ENCODE measurements at places on chromosomes 12 and 14.
A peak's percentile ranks its signal among the peaks of the same experiment; 100 is the strongest.

DNA sequence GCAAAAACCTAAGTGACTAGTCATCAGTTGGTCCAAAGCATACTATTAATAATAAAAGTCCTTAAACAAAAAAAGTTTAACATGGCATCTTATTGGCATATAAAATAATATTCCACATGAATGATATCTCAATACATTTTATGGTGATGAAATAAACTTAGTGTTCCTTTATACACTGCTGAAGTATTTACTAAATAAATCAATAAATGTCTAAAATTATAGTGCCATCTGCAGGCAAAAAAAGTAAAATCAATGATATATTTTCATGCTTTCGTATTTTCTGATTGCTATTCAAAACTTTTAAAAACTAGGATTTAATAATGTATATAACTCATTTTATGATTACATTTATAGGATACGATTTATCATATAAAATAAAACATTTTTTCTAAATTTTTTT, 30.5 kb downstream of the PUS7L start:
- no peaks in the 10 kb centered on the region for H3K36me3 ChIP-seq
- no peak overlapping the region for H3K27ac ChIP-seq
- no peaks in the 10 kb centered on the region for H3K4me1 ChIP-seq
- H3K4me3 ChIP-seq = no peak overlapping the region

GRCh38 chr12:122895704-122896636, at the start of gene VPS37B:
Gene VPS37B (minus strand): TSS chr12:122896124. CDS start chr12:122896062, 62 bp downstream.
- peaks cover 76% of the 10 kb centered on the region for H3K4me1 ChIP-seq
- no peaks in the 10 kb centered on the region for H3K27me3 ChIP-seq
- peak; percentile 94 for DNase-seq
- H3K4me3 ChIP-seq = peak within 1 kb of the TSS; percentile 75

DNA sequence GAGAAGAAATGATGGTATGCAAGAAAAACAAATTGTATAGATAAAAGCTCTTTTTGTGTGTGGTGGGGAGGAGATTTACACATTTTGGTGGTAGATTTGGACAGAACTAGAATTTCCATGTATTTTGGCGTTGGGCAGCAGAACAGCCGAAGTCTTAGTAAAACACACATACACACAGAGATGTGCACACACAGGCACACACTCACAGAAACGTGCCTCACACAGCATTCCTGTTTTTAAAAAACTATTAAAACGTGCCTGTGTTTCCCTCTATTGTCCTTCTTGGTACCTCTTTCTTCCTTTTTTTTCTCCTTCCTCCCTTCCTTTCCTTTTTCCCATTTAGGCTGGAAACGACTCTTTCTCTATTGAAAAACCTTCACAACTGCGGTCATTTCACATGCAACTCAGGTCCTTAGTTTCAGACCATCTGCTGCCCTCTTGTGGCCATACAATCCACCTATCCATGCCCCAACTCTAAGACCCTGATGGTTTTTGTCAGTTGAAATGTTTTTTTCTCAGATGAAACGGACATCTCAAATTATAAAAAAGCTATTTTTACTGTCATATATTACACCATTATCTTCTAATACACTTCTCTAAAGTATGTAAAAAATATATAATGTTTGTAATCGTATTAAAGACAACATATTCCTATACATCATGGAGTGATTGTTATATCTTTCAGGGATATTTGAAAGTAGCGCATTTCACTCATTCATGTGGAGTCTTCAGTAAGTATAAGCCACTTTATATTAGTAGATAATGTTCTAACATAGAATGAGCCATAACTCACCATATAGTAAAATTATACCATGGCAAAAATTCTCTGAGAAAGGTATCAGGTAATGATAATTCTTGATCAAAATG, 386.7 kb upstream of the NOVA1 start:
- H3K36me3 ChIP-seq = no peaks in the 10 kb centered on the region
- no peak overlapping the region for H3K4me3 ChIP-seq
- H3K4me1 ChIP-seq = no peaks in the 10 kb centered on the region
- no peaks in the 10 kb centered on the region for H3K27me3 ChIP-seq
- no peak for DNase-seq

GRCh38 chr12:89571491-89572195, 45.8 kb upstream of the POC1B start:
- no peak overlapping the region for H3K27ac ChIP-seq
- H3K4me1 ChIP-seq = peaks cover 17% of the 10 kb centered on the region
- H3K27me3 ChIP-seq = no peaks in the 10 kb centered on the region
- no peak for DNase-seq

DNA sequence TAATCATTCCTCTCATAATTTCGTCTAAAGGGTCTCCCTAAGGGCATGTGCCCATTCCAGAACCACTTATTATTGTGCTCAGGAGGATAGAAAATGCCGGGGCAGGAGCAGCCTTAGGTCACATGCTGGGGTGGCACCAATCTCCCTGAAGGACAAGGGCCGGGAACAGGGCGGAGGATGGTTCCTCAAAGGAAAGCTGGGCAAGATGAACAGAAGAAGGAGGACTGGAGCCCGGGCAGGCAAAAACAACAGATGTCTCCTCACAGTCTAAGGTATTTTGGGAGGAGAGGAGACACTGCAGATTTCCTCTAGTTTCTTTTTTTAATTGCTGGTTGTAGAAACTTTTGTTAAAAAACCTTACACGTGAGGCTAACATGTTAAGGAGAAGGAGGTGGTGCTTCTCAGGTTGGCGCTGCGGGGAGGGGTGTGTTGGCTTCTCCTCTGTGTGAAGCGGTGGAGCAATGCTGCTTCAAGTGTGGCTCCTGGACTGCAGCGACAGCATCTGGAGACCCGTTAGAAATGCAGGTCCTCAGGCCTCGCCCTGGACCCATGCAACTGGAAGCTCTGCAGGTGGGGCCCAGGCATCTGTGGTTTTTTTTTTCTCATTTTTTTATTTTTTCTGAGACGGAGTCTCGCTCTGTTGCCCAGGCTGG, 164.8 kb downstream of the AACS start:
- no peak for DNase-seq
- H3K27me3 ChIP-seq = no peaks in the 10 kb centered on the region
- no peaks in the 10 kb centered on the region for H3K36me3 ChIP-seq
- no peak overlapping the region for H3K27ac ChIP-seq
- H3K4me1 ChIP-seq = no peaks in the 10 kb centered on the region
- H3K4me3 ChIP-seq = no peak overlapping the region

DNA sequence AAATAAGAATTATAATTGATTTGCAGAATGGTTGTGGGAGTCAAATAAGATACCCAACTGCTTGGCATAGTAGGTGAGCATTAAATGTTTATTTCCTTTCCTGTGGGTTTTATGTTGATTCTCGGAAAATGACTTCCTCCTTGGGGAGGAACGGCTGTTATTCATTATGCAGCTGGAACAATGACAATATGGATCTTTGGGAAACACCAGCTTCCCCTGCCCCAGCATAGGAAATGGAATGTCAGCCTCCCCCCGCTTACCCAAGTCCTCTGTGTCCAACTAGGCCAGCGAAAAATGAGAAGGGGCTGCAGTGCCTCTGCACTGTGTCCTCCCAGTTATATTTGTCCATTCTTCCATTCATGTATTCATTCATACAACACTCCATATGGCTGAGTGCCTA, 11.7 kb upstream of the CCDC177 start:
- H3K4me1 ChIP-seq = no peaks in the 10 kb centered on the region
- no peak for DNase-seq
- H3K36me3 ChIP-seq = no peaks in the 10 kb centered on the region
- no peaks in the 10 kb centered on the region for H3K27me3 ChIP-seq
- no peak overlapping the region for H3K4me3 ChIP-seq
- no peak overlapping the region for H3K27ac ChIP-seq

GRCh38 chr12:119446459-119446858, 111.9 kb downstream of the CCDC60 start:
- no peaks in the 10 kb centered on the region for H3K36me3 ChIP-seq
- H3K4me1 ChIP-seq = no peaks in the 10 kb centered on the region
- no peak overlapping the region for H3K4me3 ChIP-seq
- DNase-seq = no peak

DNA sequence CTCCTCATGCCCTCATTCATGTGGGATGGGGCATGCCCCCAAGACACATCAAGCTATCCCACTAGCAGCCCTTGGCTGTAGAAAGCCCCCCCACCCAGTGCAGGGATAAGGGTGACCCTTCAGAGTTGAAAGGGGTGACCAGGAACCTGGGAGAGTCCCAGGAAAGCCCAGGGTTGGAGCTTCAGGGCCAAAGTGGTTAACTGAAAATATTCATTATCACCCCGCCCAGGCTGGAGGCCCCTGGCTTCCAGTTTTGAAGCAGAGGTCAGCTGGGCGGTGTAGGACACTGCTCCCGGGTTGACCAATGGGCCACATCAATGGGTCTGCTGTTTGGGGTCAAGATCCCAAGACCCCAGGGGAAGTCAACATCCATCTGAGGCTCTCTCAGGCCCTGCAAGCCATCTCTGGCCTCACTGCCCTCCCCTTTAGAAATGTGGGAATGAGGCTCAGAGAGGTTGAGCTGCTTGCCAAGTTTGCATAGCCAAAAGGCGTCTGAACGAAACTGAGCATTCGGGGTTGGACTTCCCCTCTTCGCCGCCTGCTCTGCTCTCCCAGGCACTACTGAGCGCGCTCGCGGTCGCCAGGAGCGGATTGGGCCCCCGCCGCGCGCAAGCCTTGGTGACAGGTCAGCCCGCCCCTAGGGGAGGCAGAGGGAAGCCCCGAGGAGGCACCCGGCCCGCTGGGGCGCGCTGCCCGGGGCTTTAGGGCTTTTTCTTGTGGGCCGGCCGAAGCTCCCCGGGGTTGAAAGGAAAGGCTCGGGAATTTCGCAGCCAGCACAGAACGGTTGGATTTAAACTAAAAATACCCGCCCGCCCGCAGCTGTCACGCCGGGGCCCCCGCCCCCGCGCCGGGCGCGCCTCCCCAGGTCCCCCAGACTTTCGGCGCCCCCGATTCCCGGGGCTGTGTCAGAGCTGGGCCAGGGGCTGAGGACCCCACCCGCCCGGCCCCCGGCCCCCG, 576 bp downstream of the SYNE3 start:
- no peaks in the 10 kb centered on the region for H3K27me3 ChIP-seq
- peak; percentile 98 for DNase-seq
- H3K27ac ChIP-seq = peak overlapping the region; percentile 91

DNA sequence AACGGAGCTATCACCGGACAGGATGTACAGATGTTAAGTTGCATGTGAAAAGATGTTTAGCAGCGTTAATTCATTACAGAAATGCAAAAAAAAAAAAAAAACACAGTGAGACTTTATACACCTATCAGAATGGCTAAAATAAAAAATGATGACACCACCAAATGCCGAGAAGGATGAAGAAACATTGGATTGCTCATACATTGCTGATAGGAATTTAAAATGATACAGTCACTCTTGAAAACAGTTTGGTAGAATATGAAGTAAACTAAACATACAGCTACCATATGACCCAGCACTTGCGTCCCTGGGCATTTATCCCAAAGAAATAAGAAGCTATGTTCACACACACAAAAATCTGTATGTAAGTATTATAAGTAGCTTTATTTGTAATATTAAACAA, 574.1 kb downstream of the SLC16A7 start:
- no peak overlapping the region for H3K27ac ChIP-seq
- H3K36me3 ChIP-seq = no peaks in the 10 kb centered on the region
- no peaks in the 10 kb centered on the region for H3K27me3 ChIP-seq

- H3K27me3 ChIP-seq = peaks cover 40% of the 10 kb centered on the region
- DNase-seq = peak; percentile 86
These were observed at the start of gene B3GNT4 for GRCh38 chr12:122203301-122204166. Gene B3GNT4 (plus strand): TSS chr12:122203709. CDS start chr12:122204619, 910 bp downstream.

DNA sequence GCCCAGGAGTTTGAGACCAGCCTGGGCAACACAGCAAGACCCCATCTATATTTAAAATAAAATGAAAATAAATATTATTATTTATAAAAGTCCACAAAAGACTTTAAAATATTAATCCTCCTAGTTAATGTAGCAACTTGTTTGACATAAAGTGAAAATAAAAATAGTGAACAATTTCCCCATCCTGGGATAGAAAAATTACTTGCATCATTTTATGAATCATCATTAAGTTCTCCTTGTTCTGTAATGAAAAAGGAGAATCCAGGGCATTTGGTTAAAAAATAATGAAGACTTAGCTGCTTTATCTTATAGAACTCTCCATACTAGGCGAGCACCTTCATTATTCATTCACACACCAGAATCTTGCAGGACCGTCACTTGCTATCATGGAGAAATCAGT, 66.1 kb downstream of the ELK3 start:
- no peak overlapping the region for H3K27ac ChIP-seq
- no peak overlapping the region for H3K4me3 ChIP-seq
- peaks cover 47% of the 10 kb centered on the region for H3K4me1 ChIP-seq
- no peaks in the 10 kb centered on the region for H3K27me3 ChIP-seq

DNA sequence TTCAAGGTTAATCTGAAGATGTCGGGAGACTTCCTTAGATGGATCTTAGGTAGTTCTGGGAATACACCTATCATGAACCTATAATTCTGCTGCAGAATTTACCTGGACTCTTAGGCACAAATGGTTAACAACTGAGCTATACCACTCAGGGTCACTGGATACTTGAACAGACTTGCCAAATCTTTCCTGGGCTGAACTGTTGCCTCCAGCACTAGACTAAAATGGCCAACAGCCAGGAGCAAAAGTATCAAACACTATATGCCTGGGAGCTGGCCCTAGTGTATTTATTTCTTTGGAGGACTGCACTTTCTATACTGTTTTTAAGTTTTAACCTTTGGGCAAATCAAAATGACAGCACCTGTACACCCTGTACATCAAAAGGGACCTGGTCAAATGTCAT, 252.8 kb downstream of the TMEM117 start:
- H3K4me3 ChIP-seq = no peak overlapping the region
- DNase-seq = no peak
- no peaks in the 10 kb centered on the region for H3K27me3 ChIP-seq

DNA sequence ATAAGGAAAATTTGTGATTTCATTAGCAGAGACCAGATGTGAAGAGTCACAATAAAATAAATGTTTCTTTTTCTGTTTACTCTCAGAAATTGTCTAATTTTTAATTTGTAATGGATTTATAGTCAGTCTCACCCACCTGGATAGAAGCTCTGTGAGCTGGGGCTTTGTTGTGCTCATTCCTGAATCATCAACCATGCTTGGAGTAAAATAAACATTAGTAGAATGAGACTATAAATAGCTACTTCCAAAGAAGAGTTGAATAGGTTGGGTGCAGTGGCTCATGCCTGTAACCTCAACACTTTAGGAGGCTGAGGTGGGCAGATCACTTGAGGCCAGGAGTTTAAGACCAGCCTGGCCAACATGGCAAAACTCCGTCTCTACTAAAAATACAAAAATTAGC, 185.3 kb upstream of the FBXO33 start:
- no peaks in the 10 kb centered on the region for H3K4me1 ChIP-seq
- no peak overlapping the region for H3K27ac ChIP-seq
- H3K36me3 ChIP-seq = no peaks in the 10 kb centered on the region
- DNase-seq = no peak

- peaks cover 30% of the 10 kb centered on the region for H3K4me1 ChIP-seq
- H3K27me3 ChIP-seq = peaks cover 24% of the 10 kb centered on the region
- H3K36me3 ChIP-seq = no peaks in the 10 kb centered on the region
- DNase-seq = peak; percentile 79
- peak within 1 kb of the TSS; percentile 46 for H3K4me3 ChIP-seq
These were observed at the start of gene TMEM121 for GRCh38 chr14:105525861-105526775. Gene TMEM121 (plus strand): TSS chr14:105526583. CDS start chr14:105528835, 2,252 bp downstream.

- H3K27me3 ChIP-seq = no peaks in the 10 kb centered on the region
- H3K36me3 ChIP-seq = no peaks in the 10 kb centered on the region
- H3K27ac ChIP-seq = no peak overlapping the region
- H3K4me1 ChIP-seq = peaks cover 3% of the 10 kb centered on the region
- DNase-seq = no peak
- no peak overlapping the region for H3K4me3 ChIP-seq
These were observed 56.2 kb upstream of the RESF1 start for GRCh38 chr12:31903025-31903424.

GRCh38 chr14:75016815-75017214, 14.1 kb downstream of the EIF2B2 start:
- H3K27ac ChIP-seq = no peak overlapping the region
- no peaks in the 10 kb centered on the region for H3K27me3 ChIP-seq
- H3K4me1 ChIP-seq = no peaks in the 10 kb centered on the region
- DNase-seq = no peak
- no peak overlapping the region for H3K4me3 ChIP-seq
- H3K36me3 ChIP-seq = peaks cover 59% of the 10 kb centered on the region

Measured in spleen (tissue), 13 donors.